ENCODE measurements at places on chromosomes 6 and 20.

DNA sequence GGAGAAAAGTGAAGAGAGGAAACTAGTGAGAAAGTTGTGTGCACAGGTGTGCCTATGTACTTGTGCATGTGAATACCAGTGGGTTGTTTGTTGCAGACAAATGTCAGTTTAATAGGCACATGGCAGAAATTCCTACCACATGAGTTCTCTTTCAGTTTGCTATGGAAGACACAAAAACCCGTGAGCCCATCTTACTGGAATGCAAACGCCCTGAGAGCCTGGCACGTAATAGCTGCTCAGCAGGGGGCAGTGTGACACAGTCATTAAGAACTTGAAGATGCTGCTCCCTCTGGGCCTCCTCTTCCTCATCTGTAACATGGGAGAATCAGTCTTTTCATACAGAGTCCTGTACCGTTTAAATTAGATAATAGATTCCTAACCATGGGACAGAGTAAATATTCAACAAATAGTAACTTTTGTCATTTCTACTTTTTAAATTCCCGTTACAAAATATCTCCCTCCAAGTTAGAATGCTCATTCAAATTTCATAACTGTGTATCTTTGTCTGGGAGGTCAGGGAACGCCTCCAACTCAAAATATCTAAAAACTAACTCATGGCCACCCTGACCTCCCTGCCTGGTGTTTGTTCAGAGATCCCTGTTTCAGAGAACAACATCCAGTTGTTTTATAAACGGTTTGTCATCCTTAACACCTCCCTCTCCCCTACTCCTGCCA, 802.9 kb downstream of the MAFB start:
- no peak for DNase-seq

DNA sequence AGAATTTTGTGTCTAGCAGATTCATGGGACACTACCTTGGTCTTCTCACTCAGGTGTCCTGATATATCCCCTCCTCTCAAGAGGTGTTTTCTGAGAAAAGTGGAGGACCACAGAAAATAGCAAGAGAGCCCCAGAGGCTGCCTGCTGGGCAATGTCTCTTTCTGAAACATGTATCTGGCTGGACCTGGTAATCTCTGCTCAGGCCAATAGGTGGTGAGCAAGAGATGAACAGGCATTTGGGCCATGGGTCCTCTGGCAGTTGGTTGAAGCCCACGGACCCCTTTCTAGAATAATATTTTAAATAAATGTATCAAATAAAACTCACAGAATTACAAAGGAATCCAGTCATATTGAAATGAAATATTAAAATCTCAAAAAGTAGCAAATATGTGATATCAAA, 8.8 kb upstream of the THBD start:
- DNase-seq = no peak

DNA sequence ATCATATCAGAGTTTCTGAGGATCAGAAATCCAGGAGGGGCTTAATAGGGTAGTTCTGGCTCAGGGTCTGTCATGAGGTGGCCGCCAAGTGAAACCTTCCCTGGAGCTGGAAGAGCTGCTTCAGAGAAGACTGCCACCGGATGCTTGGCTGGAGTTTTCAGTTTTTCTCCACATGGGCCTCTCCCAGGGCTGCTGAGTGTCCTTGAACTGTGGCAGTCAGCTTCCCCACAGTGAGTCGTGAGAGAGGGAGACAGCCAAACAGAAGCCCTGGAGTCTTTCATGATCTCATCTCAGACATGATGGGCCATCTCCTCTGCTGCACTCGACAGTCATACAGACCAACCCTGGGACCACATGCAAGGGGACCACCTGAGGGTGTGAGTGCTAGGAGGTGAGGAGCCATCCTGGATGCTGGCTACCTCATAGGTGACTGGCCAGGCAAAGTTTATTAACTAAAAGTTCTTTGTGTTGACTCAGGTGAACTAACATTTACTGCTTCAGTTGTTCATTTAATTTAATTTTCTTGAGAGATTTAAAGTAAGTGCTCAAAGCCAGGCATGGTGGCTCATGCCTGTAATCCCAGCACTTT, 71.5 kb downstream of the SHLD1 start:
- DNase-seq = no peak

GRCh38 chr20:49636447-49636846, 68.5 kb upstream of the PTGIS start:
- no peak for DNase-seq

DNA sequence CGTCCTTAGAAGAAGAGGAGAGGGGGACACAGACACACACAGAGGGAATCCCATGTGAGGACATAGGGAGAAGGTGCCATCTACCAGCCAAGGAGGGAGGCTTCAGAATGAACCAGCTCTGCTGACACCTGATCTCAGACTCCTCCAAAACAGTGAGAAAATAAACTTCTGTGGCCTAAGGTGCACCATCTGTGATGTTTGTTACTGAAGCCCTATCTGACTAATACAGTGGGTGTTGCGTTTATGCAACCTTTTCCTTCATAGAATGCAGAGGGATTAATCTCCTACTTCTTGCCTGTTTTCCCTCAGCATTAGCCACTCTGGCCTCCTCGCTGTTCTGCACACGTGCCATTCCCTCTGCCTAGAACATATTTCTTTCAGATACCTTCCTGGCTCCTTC, 81.5 kb upstream of the EDN1 start:
- no peak for DNase-seq

DNA sequence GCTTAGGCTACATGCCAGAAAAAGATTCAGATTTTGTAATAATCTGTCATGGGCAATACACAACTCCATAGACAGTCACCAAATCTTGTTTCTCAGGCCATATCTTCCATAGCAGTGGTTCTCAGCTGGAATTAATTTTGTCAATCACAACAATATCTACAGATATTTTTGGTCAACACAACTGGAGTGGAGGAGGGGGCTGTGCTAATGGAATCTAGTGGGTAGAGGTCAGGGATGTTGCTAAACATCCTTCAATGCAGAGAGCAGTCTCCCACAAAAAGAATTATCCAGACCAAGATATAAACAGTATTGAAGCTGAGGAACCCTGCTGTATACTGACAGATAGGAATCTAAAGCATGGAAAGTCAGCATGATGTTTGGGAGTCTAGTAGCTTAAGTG, 174.6 kb downstream of the UBE3D start:
- no peak for DNase-seq

DNA sequence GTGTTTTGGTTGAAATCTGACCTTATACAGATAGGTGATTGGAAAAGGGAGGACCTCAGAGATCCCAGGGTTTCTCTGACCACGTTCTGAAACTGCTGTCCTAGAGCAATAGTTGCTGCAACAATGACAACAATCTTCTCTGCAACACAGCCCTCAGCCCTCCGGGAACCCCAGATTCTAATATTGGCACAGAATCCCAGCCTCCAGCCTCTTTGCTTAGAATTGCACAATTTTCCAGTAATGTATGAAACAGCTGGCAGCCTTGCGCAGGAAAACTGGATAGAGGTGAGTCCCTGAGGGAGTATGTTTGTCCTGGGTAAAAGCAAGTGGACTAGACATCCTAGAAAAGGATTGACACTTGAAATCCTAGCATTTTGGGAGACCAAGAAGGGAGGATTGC, 30.4 kb upstream of the PNRC1 start:
- no peak for DNase-seq

DNA sequence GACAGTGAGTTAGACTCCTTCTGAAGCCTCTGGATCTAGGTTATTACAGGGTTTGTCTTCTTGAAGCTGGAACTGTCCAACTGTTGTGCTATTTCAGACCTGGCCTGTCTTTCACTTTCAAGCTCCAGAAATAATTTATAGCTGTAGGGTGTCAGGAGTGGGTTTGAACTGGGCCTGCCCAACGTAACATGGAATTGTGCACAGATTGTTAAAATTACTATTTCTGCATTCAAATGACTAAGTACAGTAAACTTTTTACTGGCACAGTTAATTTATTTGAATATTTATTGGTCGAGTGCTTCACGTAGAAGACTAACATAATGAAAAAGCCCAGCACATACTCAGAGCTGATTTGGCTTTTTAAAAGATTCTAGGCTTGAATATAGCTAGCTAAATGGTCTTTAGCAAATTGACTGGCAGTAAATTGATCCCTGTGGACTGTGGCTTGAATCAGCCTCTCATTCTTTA, 74.3 kb downstream of the ARID1B start:
- DNase-seq = no peak

DNA sequence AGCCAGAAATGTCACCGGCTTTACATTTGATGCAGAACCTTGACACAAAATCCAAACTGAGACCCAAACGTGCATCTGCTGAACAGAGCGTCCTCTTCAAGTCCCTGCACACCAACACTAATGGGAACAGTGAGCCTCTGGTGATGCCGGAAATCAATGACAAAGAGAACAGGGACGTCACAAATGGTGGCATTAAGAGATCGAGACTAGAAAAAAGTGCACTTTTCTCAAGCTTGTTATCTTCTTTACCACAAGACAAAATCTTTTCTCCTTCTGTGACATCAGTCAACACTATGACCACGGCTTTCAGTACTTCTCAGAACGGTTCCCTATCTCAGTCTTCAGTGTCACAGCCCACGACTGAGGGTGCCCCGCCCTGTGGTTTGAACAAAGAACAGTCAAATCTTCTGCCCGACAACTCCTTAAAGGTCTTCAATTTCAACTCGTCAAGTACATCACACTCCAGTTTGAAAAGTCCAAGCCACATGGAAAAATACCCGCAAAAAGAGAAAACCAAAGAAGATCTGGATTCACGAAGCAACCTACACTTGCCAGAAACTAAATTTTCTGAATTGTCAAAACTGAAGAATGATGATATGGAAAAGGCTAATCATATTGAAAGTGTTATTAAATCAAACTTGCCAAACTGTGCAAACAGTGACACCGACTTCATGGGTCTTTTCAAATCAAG, 108.4 kb downstream of the RTN4IP1 start:
- DNase-seq = peak; percentile 90

- DNase-seq = no peak
Measured at GRCh38 chr6:113450061-113450465, 407.1 kb upstream of the MARCKS start.

- no peak for DNase-seq
Measured at GRCh38 chr6:21478883-21479539, 114.5 kb upstream of the SOX4 start.

DNA sequence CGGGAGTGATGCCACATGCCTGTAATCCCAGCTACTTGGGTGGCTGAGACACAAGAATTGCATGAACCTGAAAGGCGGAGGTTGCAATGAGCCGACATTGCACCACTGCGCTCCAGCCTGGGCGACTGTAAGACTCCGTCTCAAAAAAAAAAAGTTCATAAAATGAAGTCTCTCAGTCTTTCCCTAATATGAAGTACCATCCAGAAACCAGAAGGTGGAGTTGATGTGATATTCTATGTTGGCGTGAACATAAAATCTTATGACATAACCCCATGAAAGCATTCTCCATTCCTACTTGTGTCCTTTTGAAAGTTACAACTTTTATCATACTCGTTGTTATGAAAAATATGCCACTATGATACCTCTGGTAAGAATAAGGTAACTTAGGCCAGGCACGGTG, 5.7 kb downstream of the SOD2 start:
- DNase-seq = no peak

DNA sequence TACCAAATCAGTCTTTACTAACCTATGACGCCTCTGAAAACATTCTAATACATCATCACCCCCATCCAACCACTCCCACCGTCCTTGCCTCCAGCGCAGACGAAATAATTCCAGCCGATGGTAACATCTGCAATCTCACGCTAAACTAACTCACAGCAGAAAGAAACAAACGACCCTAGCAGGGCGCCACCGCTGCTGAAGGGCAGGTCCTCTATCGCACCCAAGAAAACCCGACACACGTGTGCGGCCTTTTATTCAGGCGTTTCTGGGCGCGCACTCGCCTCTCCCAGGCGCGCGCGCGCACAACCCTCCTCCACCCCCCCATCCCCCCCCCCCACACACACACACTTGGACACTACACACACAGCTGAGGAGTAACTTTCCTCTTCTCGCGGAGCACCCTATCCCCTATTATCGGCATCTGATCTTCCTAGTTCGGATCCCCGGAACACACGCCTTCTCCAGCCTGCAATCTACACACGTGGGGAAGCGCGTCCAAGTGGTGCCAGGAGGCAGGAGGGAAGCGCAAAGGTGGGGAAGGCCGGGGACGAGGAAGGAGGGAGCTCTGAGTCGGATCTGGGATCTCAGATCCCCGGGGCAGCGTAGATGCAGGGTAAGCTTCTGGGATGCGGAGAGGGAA, 1.4 kb downstream of the GFOD1 start:
- DNase-seq = peak; percentile 24

All from CD4-positive, alpha-beta T cell treated with Interleukin-15 for 4 hours (primary cell).